Activated T-cell treated with anti-CD3 and anti-CD28 coated beads for 48 hours (primary cell): ENCODE measurements at places on chromosomes 2 and 18.

DNA sequence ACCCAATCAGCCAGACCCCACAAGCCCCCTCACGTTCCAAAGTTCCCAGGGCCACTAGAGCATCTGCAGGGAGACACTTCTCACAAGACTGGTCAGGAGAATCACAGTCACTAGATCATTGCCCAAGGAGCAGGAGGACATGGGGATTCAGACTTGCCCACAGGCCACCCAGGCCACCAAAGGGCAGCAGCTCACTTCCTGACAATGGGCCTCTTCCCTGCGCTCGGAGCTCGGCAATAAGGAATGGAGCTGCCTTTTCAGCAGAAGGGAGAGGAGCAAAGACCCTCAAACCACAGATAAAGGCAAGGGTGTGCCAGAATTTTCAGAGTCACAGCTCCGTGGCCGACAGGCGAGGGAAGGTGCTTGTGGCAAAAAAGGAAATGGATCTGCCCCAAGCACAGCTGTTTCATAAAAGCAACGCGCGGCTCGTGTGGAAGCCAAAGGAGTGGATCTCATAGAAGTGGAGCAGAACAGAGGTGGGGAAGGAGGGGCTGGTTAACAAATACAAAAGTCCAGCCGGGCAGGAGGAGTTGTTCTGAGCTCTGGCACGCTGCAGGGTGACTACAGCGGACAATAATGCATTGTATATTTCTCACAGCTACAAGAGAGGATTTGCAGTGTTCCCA is 72.1 kb downstream of the EDAR start:
- DNase-seq, result no peak

- DNase-seq, result no peak
These were observed 14.6 kb downstream of the ZNF396 start for GRCh38 chr18:35362531-35362930.

GRCh38 chr2:38925982-38926381 is 36.3 kb downstream of the ARHGEF33 start:
- no peak for DNase-seq

GRCh38 chr2:188272121-188272520 is 19.6 kb upstream of the GULP1 start:
- DNase-seq, result no peak

DNA sequence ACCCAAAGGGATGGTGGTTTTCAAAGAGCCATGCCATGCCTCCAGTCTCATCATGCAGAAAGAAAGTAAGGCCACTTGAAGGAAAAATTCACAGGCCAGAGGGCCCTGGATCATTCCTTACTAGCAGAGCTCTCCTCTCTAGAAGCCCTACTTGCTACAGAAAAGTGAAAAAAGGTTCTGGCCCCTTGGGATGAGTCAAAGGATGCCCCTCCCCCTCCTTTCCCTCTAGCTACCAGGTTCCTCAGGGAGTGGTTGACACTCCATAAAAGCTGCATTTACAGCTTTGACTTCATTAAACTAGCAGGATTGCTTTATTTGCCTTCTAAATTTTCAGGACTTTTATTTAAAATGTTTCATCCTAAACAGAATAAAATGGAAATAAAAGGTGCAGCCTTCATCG is 21.2 kb downstream of the OSR1 start:
- no peak for DNase-seq

GRCh38 chr2:12151716-12152115 is 405.3 kb downstream of the LPIN1 start:
- DNase-seq, result no peak

DNA sequence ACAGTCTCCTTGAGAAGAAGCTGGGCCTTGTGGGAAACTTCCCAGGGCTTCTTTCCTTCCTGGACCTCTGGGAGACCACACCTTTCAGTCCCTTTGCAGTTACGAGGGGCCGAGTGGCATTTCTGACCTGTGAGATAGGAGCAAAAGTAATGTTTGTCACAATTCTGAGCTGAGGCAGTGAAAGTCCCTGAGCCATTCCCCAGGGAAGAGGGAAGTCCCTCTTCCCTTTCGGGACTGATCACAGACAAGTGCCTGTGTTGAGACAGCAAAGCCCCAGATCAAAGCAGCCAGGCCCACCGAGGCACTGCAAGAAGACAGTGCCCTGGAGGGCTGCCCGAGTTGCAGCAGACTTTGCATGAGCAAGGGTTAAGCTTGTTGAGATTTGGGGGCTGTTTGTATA is 41.9 kb downstream of the RHOB start:
- no peak for DNase-seq

DNA sequence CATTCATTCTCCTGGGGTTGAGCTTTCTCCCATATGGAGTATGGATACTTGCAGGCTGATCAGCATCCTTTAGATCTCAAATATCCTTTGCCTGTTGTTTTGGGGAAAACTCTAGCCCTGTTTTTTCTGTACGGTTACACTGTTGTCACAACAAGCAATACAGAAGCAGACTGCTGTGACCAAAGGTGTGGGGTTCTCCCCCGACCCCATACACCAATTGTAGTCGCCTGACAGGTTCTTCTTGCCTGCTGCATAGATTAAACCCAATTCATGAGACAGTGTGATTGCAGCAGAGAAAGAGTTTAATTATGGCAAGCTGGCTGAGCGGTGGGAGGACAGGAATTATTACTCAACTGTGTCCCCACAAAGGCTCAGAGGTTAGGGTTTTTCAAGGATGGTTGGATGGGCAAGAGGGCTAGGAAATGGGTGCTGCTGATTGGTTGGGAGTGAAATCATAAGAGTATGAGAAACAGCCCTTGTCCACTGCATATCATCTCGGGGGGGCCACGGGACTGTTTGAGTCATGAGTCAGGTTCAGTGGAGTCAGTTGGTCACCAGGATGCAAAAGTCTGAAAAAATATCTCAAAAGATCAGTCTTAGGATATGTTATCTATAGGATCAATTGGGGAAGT is 40.6 kb downstream of the ITGB1BP1 start:
- DNase-seq, result no peak

GRCh38 chr2:216694082-216694825 is 1.1 kb downstream of the IGFBP5 start:
- peak; percentile 43 for DNase-seq

DNA sequence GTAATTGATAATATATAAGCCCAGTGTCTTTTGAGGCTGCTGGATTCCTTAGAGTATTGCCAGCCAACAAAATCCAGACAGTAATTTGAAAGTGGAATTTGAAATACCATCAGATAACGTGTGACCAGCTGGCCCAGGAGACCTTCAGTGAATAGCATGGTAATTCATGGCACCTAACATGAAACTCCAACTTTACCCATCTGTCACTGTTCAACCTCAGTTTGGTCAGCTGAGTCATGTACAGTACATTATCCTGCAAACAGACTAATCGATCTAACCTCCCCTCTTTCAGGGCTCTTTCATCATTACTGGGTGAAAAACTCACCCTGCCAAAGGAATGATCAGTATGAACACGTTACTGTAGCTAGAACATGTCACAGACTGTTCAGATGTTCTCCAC is 230.6 kb downstream of the DOK6 start:
- no peak for DNase-seq

DNA sequence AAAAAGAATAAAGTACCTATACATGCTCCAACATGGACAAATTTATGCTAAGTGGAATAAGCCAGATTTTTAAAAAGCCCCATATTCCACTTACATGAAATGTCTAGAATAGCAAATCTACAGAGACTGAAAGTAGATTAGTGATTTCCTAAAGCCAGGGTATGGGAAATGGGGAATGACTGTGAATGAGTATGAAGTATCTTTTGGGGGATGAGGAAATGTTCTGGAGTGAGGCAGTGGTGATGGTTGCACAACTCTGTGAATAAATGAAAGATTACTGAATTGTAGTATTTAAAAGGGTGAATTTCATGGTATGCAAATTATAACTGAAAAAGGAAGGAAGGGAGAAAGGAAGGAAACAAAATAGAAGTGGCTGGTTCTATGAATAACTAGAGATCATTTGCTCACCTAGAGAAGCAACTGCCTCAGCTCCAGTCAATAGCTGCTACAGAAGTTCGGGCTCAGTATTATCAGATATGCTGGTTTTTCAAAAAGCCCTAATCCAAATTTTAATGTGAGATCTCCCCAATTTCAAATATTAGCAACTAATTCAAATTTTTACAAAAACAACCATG is 39.3 kb downstream of the MAP3K2 start:
- DNase-seq, result no peak

DNA sequence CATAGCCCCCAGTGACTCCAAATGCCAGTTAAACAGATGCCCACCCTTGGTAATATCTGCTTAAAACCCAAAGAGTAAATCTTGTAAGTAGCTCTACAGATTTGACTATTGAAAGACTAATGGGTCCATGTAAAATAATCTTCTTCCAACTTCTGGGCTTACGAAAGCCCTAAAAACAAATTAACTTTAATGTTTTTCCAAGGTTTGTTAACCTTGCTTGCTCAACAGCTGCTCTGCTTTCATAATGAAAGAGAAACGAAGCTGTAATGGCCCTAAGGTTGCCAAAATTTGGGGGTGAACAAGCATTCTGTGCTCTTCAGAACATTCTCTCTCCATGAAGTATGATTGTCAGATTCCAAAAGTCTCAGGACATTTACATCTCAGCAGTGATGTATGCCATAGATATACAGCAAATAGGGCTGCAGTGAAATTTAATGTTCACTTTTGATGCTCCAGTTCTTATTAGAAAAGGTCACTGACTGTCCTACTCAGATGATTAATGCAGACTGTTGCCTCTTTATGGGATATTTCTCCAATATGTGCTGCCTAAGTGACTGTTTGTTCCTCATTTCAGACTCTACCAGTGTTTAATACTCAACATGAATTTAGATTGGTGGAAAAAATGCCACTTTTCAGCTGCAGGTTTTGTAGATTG is 436.3 kb upstream of the CHST9 start:
- no peak for DNase-seq
